ENCODE measurements at places on chromosomes 5 and 9.

DNA sequence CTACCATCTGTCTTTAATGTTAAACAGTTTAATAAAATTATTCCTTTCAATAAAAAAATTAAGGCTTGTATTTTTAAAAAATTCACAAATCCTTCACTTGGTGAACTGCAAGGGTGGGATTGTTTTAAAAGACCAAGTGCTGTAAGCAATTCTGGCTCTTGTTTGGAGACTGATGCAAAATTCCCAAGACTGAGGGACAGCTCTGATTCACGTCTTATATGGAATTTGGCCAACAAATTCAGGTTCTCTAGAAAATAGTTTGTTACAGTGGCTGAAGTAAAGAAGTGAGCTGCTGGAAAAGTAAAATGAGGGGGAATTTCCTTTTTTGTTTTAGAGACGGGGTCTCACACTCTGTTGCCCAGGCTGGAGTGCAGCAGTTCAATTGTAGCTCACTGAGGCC, 58.3 kb downstream of the PRELID2 start:
- no peak for DNase-seq

GRCh38 chr5:169893571-169893970, 86.7 kb downstream of the INSYN2B start:
- DNase-seq = no peak

GRCh38 chr9:108270561-108270960, 585.2 kb downstream of the ACTL7B start:
- DNase-seq = no peak

DNA sequence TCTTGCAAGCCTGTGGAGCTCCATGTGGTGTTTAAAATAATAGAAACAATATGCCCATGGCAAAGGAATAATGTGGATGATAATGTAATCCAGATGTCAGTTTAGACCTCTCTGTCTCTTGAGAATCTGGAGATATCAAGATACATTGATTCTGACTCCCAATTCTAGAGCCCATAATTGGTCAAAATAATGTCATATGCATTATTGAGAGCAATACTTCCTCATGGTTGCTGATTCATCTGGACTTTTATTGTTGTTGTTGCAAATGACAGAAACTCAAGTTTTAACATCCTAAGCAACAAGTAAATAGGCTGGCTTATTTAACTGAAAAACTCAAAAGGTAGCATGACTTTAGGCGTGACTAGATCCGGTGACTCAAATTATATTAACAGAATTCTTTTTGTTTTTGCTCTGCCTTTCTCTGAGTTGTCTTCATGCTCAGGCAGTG, 152.1 kb downstream of the PCSK1 start:
- no peak for DNase-seq

DNA sequence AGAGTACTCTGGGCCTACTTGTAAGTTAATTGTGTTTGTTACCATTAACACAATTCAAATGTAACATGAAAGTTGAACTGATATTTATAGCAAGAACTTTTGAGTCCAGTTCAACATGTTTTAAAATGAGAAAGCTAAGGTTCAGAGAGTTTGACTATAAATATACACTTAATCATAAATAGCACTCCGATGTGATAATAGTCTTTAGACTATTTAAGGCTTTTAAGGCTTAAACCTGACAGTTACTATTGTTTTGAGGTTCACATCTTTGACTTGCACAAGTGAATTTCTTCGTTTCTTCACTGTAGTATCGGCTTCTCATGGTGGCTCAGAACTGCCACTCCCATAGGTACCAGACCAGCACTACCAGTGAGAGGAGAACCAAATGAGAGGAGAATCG, 42.4 kb downstream of the ZNF608 start:
- DNase-seq = no peak

- no peak for DNase-seq
These were observed 435.5 kb downstream of the CAAP1 start for GRCh38 chr9:26457151-26457550.

- no peak for DNase-seq
These were observed 107.2 kb downstream of the ZFAND5 start for GRCh38 chr9:72257814-72258213.

DNA sequence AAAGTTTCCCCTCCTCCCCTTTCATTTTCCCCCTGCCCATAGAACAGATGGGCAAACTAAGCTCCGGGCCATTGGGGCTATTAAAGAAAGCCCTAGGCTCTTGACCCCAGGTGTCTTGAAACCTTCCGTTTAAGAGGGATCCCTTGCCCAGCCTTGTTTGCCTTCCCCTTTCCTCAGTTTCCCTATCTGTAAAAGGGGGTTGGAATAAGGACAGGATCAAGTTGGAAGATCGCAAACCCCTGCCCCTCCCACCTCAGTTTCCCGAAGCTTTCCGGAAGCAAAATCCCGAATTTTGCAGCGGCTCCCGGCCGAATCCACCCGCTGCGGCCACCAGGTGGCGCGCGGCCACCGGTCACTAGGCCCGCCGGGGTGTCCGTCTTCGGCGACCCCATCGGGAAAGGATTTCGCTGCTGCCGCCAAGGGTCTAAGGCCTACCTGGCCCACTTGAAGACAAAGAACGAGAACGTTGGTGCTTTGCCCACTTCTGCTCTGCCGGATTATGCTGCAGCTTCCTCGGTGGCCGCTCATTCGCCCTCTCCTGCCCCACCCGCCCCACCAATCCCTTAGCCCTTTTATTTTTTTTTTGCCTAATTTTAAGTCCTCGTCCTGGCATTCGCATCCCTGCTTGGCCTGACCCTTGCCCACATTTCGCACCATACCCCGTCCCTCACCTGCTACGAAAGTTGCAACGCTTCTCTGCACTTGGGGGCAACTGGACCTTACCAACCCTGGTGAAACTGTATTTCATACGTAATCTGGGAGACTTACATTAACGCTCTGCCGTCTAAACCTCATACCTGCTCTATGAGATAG, 962 bp upstream of the NR6A1 start:
- DNase-seq = peak; percentile 85

DNA sequence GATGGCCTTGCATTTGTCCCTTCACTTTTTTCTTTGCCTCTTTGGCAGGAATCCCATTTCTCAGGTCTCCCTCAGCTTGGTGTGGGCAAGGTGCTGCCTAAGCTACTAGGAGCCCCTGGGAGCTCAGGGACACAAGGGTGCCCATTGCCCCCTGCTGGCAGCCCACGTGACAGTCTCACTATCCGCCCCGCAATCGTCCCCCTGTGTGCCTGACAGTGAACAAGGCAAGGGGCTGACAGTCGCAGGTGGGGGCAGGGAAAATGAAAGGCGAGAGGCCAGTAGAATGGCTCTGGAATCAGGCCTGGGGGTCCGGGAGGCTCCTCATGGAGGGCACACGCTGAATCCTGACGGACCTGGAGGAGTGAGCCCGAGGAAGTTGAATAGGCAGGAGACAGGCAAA, 2.0 kb upstream of the PCDH12 start:
- peak; percentile 36 for DNase-seq

DNA sequence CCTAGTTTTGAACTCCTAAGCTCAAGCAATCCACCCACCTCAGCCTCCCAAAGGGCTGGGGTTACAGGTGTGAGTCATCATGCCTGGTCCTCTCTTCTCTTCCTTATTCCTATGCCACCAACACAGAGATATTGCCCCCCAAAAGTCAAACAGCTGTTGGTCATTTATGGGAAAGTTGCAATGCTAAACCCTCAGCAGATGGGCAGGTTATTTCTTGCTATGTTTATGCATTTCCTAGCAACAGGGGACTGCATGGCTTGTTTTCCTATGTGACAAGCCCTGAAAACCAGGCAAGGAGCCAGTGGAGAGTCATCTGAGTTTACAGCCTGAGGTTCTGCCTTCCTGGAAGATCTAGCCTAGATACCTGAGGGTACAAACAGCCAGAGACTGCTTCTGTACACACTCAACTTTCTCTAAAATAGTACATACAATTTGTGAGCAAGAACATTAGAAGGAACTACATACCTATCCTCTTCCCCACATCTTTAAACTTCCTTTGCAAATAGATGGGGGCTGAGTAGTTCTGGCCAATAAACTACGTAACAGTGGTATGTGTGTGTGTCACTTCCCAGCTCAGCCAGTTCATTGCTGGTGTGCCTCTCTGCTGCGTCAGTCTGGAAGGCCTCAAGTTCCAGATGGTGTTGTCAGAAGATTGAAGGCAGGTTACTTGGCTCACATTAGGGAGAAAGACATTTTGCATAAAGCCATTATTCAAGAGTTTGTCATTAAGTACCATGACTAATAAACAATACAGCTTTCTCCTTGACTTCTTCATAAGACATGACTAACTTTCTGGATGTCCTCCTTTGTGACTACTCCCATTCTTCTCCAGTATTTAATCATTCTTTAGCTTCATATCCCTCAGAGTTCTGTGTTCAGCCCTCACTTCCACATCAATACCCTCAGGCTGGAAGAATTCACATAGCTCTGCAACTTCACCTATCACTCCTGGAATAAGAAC, 65.3 kb downstream of the CSNK1A1 start:
- DNase-seq = no peak

DNA sequence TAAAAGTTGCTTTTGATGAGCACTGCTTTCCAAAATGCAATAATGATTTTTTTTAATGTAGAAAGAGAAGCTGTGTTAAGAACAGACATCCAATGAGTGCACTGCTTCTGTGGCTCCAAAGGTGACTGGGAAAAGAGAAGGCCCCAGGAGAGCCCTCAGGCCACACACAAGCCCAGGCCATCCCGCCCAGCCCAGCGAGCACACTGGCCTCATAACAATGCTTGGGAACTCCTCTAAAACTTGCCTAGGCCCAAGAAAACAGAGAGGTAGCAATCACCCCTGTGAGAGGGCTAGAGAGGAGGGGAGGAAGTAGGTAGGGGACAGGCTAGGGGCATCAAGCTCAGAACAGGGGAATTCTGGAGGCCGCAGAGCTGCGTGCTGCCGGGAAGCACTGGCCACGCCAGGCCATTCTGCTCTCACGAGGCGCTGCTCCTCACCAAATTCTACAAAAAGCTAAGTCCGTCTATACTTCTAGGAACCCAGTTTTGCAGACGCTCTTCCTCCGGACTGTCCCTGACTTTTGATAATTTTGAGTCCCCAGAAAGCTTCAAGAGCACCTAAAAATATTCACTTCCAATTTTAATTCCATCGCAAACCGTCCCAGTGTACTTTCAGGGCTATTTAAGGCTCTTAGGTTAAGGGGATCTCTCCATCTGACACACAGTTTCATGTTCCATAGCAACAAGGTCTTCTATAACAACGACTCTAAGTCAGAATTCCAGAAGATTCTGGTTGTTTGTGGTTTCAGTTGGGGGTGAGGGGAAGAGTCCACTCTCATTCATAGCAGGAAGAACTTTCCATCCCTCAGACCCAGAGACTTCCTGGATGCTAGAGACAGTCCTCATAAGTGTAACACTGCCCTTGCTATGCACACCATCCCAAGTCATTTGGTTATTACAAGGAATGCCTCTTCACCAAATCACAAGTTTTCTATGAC, 51.0 kb downstream of the HABP4 start:
- no peak for DNase-seq

DNA sequence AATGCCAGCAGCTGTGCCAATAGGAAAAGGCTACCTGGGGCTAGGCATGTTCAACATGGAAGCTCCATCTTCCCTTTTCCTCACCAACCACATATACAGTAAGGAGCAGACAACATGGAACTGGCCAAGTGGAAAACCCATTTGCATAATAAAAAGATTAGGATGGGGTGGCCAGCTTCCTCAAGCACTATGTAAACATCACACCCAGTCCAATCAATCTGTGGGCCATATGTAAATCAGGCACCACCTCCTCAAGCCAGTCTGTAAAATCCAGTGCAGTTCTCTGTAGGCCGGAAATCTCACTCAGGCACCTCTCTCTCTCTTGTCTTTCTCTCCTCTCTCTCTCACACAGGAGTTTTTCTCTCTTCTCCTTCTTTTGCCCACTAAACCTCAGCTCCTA, 360.2 kb upstream of the GRIA1 start:
- no peak for DNase-seq

DNA sequence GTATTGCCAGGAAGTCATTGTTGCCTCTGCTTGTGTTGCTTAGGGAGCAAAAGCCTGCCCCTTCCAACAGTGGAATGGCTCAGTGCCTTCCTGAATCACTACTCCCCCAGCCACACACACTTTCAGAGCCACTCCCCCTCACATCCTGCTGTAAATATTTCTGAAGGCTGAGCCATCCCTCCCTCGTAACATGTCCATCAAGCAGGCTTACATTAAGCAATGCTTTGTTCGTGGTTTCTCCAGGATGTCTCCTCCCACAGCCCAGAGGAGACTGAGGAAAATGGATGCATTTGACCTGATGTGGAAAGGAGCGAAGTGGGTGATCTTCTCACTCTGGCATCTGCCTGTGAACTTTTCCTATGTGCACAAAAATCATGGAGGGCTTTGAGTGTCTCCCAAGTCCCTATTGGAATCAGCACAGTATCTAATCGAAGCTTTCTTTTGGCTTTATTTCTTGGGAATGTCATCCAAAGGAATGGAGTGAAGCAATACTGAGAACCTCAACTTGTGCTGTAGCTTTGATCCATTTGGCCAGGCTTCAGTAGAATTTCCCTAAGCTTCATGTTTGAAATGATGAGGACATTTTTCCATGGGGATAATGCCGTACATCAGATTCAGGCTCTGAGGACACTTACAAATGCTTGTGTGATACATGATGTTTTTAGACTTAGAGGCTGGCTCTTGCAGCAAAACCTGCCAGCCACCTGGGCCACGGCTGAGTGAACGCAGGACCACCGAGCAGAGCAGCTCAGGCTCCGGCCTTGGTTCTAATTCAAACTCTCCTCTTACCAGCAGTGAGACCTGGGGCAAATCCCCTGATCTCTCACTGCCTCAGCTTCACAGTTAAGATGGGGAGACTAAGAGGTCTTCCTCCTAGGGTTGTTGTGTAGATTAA, 389.1 kb downstream of the ENC1 start:
- DNase-seq = no peak

DNA sequence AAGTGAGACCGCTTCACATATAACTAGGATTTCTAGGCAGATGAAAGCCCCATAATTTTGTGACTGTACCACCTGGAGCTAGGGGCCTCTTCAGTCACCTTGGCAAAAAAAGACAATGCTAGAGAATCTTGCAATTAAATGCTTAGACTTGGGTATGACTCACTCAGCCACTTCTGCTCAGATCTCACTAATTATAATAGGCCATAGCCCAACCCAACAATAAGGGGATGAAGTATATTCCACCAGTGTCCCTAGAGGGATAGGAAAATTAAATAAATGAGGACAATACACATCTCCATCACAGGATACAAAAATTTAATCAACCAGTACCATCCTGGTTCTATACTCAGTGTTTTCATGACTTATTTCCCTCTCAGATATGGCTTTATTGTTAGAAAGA, 1079.9 kb upstream of the C9orf72 start:
- DNase-seq = no peak

DNA sequence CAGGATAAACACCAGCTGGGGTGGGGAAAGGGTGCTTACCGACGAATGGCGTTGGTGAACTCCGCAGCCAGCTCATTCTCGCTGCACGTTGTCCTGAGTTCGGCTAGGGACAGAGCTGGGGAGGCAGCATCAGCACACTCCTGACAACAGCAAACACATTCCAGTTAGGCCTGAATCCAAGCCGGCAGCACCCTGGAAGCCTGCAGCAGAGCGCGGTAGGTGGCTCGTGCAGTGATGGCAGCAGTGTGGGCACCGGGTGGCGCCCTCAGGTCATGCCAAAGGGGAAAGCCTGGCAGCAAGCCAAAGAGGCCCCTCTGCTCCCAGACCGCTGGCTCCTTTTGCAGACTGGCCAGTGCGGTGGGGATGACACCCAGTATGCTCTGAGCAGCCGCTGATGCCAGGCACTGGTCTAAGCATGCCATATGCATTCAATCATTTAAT, 66.9 kb downstream of the DCP2 start:
- DNase-seq = peak; percentile 61

GRCh38 chr5:107330903-107331302, 339.8 kb downstream of the EFNA5 start:
- DNase-seq = no peak
